ENCODE measurements at places on chromosomes 5 and 9. TPM values are rescaled to one million over a fixed set of nuclear protein-coding genes. Genes with fewer than 3 reads are reported as not detected.

Gene HTR4
- not detected for total RNA-seq

Gene TRIP13
- total RNA-seq, result 21.5 TPM

Gene TMEM174
- total RNA-seq, result not detected

Gene UGCG
- total RNA-seq, result 43.3 TPM

Gene SHOC1
- not detected for total RNA-seq

GRCh38 chr5:110735556-110735955 lies 3.3 kb upstream of the SLC25A46 start:
- no peak for DNase-seq

DNA sequence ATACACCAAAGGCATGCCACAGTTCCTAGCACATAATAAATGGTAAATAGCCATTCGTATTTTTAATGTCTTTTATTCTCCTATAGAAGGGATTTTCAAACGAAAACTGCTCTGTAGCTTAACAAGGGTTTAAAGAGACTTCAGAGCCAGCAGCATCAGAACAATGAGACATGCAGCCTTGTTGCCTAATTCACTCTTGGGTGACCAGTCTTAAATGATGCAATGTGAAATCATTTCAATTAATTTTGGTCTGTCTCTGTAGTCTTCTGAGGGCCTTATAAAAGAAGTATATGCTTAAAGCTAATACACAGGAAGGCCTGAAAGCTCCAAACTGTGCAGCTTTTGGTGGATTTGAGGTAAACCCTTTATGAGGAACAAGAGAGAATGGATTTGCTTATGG lies 888.8 kb upstream of the WWC1 start:
- no peak for DNase-seq
